HTR-8/SVneo (cell line): ENCODE measurements at places on chromosomes 3 and 15.

DNA sequence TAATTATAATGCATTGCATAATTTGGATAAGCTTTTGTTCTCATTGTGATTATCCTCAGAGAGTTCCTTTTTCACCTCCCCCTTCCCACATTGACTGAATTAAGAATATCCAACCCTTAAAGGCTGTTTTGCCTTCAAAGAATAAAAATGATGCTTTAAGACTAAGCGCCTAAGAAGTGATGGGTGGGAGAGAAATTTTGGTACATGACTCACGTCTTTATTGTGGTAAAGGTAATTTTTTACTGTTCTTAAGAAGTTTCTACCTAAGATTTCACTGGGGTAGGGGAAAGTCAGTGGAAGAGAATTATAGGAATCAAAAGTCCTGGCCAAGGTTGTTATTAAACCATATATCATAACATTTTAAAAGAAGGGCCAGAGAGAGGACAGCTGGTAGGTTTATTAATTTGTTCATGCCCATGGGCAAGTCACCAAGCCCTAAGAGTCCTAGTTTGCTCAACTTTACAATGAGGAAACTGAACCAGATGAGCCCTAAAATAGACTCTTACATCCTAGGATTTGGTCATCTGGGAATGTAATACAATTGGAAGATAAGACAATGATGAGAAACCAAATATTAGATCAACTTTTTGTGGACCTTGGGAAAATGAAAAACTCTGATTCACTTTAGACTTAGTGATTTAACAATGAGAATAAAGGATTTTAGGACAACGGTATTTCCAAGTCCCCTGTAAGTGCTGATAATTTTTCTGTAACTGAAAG, 101.1 kb upstream of the RASGRP1 start:
- DNase-seq = no peak

GRCh38 chr3:54191220-54191619, 68.9 kb downstream of the CACNA2D3 start:
- DNase-seq = no peak

DNA sequence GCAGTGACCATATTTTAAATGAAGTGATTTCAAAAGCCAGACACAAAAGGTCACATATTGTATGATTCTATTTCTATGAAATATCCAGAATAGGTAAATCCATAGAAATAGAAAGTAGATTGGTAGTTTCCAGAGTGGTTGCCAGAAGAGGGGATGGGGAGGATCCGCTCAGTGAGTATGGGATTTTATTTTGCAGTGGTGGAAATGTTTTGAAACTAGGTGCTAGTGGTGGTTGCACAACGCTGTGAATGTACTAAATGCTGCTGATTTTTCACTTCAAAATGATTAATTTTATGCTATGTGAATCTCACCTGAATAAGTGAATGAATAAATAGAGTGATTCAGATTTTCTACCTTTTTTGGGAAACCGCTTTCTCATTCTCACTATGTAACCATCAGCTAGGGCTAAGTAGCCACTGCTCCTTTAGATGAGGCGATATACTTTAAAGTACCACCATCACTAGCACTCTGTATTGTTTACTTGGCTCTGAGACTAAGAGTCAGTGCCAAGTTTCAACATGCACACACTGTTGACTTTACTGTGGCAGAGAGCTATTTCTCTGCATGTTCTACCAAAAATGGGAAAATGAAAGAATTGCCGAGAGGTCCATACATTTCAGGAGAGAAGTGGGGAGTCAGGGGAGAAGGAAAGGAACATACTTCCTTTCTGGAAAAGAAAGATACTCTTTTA, 90.7 kb upstream of the GOLIM4 start:
- no peak for DNase-seq

DNA sequence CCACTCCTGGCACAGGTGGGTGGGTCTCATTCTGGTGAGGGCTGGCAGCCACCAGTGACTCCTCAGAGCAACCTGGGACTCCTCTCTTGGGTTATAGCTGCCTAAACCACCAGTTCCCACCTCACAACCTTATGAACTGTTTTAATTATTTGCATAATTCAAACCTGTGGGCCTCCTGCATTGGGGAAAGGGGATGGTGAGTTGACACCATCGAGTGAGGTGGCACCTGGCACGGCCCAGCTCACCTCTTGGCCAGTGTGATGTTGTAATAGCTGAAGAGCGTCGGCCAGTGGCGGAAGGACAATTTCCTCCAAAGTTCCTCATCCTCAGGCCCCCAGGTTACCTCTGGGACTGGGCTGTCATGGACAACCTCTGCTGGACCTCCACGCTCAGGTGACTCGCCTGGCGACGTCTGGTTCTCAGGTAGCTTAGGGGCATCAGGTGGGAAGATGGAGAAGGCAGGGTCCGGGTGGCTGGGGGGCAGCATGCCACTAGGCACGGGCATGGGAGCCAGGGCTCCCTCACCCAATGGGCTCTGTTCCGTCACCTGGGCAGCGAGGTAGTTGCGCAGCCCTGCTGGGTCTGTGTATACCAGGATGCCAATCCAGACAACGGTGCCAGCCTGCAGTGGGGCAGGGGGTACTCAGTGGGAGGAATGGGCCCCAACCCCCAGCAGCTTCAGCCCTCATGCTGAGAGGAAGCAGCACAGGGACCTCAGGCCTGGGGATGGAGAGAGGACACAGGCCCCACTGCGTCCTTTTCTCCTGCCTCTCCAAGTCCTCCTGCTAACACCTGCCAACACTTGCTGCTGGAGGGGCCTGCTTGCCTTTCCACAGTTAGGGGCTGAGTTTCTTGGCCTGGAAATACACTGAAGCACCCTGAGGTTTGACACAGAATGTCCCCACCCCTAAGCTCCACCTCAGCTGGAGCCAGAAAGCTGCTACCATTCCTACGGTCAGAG, 38.5 kb downstream of the PTPN23 start:
- DNase-seq = no peak

- no peak for DNase-seq
Observed at GRCh38 chr3:107142171-107142570, 235.1 kb upstream of the CCDC54 start.

DNA sequence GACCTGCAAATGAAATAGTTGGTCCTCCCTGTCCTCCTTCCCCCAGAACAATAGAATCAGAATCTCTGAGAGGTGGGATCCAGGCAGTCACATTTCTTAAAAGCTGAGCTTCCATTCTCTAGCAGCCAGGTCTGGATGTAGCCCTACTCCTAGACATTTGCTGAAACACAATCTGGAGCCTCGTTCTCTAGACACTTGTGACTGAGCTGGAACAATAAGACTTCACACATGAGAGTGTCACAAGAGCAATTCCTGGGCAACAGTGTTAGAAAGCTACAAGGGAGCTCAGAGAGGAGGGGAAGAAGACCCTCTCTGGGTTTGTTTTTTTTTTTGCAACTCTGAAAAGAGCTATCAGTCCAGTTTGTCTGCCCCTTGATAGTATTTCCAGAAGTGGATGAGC, 14.5 kb downstream of the CORO2B start:
- DNase-seq = no peak

DNA sequence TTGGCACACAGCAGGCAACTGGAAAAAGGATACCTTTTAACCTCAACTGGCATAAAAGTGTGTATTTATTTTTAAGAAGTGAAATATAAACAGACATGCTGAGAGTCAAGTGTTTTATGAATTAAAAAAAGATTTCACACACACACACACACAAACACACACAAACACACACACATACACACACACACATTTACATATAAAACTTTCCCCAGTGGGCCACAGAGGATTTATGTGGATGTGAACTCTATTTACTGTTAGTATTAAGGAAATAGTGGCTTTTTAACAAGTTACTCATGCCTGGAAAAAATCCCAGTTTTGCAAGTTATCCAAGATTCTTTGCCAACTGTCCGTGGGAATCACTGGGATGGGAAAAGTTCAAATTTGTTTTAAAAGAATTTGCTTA, 725.9 kb upstream of the NR2F2 start:
- DNase-seq = no peak

DNA sequence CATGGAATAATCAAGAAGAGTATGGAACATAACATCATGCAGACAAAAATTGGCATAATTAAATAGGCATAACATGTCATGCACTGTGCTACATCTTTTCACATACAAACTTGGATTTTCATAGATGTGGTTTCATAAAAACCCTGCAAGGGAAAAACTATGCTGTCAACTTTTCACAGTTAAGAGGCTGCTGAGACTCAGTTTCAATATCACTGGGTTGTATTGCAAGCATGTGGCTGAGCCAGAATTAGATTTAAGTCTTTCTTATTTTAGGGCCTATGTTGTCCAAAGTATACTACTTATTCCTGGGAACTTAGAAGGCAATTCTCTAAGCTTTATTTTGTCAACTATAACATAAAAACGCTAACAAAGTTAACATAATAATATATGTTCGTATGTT, 70.7 kb upstream of the LSAMP start:
- no peak for DNase-seq

DNA sequence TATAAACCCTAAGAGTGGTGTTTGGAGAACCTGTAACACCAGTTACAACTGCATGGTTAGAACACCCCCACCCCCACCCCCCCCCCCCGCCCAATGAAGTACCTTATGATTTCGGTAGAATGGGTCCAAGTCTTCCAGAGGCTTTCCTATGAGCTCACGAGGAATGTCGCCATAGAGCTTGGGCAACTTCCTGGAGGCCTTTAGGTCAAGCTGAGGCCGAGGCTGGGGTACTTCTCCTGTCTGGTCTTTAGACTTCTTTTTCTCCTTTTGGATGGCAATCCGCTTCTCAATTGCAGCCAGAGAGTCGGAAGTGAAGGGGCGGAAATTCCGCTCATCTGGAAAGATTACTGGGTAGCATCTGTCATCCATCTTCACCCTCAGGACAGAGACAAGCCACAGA, 101.8 kb downstream of the SCN11A start:
- no peak for DNase-seq

DNA sequence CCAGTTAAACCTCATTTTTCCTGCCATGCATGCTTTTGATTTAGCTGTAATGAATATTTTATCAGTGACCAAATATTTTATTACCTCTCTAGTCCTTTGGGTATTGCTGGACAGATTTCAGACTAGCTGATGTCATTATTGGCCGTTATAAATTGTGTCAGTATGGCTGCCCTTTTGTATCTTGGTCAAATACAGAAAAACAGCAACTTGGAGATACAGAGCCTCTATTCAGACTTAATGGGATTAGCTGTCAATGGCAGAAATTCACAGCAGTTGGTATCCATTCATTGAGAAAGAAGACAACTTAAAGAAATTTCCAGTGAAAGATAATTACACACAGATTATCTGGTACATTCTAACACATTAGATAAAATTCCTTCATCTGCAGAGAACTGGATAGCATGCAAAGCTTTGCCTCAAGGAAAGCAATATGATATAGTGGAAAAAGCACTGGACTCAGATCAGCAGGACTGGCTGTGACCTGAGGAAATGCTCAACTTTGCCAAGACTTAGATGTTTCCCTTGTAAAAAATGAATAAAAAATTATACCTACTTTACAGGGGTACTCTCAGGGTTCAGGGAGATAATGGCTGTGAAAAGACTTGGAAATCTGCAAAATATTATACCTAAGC, 20.8 kb downstream of the COL6A6 start:
- no peak for DNase-seq

GRCh38 chr3:48232734-48233133, 8.2 kb upstream of the ZNF589 start:
- peak; percentile 79 for DNase-seq

GRCh38 chr15:73996267-73996666, 1.8 kb downstream of the PML start:
- no peak for DNase-seq

DNA sequence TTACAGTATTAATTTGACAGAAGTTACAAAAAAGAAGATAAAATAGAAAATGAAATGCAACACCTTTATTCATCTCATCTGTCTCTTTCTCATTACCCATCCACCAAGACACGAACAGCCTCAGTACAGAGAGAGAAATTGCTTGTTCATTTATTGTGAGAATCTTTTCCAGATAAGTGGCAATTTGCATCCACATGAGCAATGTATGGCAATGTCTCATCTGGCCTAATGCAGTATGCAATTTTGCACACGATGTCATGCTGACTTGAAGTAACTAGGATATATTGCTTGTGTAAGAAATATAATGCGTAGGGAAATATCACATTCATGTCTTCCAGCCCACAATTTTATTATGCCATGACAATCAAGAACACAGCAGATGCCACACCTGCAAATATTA, 866.9 kb downstream of the ROBO1 start:
- DNase-seq = no peak
